ENCODE measurements at places on chromosomes 4 and X.
A peak's percentile ranks its signal among the peaks of the same experiment; 100 is the strongest.

DNA sequence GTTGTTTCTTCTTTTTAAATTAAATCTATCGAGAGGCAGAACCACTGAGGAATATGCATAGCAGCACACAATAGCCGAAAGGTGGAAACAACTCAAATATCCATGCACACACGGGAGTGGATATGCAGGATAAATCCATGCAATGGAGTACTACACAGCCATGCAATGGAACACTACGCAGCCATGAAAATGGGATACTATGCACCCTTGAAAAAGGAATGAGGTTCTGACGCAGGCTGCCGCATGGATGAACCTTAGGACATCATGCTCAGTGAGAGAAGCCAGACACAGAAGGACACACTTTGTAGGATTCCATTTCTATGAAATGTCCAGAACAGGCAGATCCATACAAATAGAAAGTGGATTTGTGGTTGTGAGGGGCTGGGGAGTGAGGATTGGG is 18.4 kb upstream of the P2RY8 start:
- DNase-seq = no peak

DNA sequence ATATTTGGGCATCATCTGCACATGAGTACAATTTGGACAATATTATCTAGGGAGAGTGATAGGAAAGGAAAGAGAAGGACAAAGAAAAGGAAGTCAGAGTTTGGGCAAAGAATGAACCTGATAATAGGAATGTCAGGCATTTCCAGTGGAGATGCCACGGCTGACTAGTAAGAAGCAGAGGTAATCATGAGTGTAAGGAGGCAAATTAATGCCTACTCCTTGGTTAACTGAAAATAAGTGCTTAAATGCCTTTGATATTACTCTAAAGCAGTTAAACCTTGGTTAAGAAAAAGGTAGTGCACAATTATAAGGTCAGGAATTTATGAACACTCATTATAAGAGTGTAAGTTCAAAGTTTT is 99.2 kb upstream of the DDIT4L start:
- DNase-seq = no peak

- DNase-seq = no peak
Observed at GRCh38 chrX:149462849-149463248, 42.3 kb downstream of the IDS start.

DNA sequence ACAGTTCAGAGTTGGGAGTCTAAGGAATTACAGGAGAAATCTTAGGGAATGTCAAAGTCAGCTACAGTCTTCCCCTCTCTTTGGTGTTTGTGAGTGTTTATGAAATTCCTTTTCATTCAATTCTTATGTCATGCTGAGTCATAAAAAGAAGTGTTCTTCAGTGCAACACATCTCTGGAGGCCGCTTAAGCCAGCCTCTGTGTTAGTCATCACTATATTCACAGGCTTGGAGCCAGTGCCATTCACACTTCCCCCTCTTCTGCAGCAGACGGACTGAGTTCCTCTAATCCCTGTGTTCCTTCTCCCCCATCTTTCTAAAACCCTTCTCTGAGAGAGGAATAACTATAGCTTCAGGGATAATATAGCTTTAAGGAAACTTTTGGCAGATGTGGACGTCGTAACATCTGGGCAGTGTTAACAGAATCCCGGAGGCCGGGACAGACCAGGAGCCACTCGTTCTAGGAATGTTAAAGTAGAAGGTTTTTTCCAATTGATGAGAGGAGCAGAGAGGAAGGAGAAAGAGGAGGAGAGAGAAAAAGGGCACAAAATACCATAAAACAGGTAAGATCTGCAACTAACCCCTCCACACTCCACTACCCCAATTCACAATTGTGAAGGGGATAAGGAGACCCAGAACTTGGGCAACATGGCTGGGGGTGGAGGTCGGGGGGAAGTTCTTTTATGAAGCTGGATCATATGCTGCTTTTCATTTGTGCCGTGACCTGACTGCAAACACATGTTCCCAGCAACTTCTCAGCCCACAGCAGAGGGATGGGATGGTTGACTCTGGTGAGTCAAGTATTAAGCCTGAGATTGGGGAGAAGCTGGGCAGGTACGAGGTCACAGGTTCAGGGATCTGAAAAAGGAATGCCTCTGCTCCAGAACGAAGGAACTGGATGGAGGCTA is at the start of gene SRPX2:
Gene SRPX2 (plus strand): TSS at position 244 of the 905 bp plus-strand sequence. CDS start 2,124 bp downstream, outside the sequence.
- DNase-seq = no peak

GRCh38 chrX:44068043-44068442 is 94.9 kb upstream of the NDP start:
- no peak for DNase-seq

GRCh38 chrX:110944751-110945675 is 149.4 kb upstream of the CHRDL1 start:
- DNase-seq = no peak

DNA sequence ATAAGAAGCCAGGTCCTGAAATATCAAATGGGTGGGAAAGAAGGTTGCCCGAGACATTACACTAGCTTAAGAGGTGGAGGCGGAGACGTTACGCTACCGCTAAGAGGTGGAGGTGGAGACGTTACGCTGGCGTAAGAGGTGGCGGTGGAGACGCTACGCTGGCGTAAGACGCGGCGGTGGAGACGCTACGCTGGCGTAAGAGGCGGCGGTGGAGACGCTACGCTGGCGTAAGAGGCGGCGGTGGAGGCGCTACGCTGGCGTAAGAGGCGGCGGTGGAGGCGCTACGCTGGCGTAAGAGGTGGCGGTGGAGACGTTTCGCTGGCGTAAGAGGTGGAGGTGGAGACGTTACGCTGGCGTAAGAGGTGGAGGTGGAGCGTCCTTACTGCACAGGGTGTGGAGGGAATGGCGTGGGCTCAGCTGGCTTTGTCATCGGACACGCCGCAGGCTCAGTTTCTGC is 12.8 kb downstream of the CYP4V2 start:
- no peak for DNase-seq

GRCh38 chr4:2497931-2498330 is 29.0 kb downstream of the RNF4 start:
- DNase-seq = no peak

DNA sequence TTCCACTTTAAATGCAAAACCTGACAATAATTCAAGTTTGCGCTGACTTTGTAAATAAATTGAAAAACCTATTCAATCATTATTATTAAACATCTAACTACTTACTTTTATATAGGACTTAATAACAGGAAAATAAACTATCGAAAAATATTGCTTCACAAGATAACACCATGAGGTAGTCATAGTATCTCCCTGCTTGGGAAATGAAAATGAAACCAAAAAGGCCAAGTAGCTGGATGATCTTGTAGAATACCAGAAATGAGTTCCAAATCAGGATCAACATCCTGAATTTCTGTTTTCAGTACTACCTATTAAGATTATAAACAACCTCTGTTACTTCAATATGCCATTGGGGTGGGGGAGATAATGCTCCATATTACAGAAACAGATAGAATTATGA is 58.9 kb downstream of the CHIC2 start:
- no peak for DNase-seq

DNA sequence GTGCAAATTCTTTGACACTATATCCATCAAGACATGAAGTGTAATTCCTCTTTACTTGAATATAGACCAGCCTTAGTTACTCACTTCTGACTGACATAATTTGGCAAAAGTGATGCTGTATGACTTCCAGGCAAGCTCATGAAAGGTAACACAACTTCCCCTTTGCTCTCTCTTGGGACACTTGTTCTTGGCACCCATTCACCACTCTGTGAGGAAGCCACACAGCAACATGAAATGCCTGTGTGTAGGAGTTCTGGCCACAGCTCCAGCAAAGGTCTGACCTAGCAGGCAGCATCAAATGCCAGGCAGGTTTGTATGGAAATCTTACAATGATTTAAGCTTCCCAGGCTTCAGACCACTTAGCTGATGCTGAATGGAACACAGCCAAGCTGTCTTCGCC is 280.3 kb downstream of the PDHA2 start:
- DNase-seq = no peak

GRCh38 chr4:122512430-122512829 is 55.9 kb upstream of the IL2 start:
- no peak for DNase-seq

DNA sequence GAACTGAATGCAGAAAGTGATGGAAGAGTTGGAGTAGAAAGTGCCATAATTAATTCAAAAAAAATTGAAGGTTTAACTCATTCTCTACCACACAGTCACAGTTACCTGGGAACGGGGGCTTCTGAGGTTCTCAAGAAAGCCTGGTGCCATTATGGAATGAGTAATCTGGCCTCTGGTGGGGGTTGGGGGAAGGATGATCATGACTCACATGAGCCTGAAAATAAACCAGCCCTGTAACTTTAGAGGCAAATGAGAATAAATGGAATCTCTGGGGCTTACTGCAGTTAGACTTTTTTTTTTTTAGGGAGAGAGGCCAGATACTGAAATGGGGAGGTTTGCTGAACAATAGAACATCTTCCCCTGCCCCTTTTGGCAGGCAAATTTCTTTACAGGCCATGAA is 55.3 kb downstream of the SOD3 start:
- DNase-seq = no peak

DNA sequence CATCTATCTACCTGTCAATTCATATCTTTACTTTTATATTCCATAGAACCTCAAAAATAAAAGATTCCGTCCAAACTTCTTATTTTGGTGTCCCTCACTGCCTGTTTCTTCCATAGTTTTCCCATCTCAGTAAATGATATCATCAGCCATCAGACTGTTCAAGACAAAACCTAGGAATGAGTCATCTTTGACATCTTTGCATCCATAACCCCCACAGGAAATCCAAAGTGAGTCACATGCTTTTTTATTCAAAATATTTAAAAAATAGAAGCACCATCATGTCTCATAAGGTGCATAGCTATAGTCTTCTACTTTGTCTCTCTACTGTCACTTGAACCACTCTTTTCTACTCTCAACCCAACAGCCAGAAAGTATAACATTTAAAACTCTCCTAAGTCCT is 29.9 kb upstream of the CXXC4 start:
- no peak for DNase-seq

DNA sequence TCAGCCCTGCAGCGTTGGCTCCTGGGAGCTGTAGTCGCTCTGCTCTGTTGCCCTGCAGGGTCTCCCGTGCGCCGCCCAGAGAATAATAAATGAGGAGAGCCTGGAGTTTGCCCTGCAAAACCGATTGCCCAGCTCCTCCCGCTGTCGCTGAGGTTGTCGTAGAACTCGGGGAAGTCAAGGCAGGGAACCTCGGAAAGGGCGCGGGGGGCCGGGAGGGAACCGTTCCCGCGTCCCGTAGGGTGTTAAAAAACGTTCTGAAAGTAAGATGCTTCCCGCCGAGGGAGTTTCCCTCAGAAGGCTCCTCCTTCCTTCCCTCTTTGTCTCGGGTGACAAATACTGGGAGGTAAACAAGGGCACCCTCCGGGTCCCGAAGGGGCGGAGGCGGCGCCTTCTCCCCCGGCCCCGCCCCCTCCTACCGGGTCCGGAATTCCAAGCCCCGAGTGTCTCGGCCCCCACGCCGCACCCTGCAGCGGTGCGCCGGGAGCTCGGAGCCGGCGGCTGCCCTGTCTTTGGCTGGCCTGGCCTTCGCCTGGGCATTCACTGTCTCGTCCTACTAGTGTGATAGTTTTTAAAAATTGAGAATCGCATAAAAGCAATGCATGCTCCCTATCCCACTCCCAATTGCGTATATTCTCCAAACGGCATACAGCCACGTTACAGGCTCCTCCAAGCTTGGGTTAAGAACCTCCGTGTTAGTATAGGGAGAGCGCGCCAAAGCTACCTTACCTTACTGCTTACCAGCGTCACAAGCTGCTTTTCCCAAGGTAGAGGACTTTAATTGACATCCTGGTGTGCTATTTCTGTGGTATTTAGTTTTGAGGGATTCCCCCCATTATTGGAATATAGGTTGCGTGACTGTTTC is 964 bp upstream of the HMGB2 start:
- peak; percentile 2 for DNase-seq

DNA sequence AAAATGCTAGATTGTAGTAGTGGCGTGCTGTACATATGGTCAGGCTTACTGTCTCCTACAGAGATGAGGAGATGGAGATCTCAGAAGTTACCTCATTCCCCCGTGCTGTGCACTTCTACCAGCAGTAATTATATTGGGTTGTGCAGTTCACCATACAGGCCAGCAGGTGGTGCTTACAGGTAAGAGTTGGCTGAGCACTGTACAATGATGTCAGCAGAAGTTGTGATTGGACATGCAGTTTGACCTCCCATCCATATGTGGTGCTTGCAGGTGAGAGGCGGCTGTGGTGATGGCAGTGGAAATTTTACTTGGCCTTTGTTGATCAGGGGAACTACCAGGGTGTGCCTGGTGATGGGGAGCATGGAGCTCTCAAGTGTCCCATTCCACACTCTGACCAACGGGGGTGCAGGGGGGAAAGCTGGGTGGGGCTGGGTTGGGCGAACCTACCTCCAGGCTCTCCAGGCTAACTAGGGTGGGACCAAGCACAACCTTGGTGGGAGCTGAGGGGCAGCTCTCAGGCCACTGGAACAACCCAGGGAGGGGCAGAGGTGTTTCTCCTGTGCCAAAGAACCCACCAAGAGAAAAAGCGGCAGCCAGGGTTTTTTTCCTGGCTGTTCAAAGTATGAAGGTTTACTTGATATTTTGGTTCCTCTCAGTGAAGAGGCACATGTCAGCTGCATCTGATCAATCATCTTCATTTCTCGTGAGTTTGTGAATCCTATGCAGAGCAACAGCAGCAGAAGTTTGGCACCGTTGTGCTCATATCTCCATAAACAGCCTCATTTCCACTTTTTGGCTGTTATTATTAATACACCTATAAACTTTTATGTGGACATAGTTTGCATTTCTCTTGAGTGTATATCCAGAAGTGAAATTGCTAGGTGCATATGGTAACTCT is 73.8 kb upstream of the FREM3 start:
- no peak for DNase-seq
